ENCODE measurements at places on chromosomes 11 and 22.
A peak's percentile ranks its signal among the peaks of the same experiment; 100 is the strongest.

GRCh38 chr11:78715639-78716311 lies 141.1 kb upstream of the NARS2 start:
- DNase-seq: peak; percentile 58

GRCh38 chr11:59800390-59801025 lies 10.1 kb downstream of the MRPL16 start:
- DNase-seq: no peak

DNA sequence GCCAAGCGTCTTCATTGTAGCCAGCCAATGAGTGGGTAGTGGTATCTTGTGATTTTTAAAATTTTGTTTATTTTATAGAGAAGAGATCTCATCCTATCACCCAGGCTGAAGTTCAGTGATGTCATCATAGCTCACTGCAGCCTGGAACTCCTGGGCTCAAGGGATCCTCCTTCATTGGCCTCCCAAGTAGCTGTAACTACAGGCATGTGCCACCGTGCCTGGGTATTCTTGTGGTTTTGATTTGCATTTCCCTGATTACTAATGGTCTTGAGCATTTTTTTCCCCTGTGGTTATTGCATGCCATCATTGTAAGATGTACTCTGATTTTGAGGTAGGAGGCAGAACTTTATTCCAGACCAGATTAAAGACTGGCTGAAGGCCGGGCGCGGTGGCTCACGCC lies 2.4 kb upstream of the DENND6B start:
- no peak for DNase-seq

GRCh38 chr22:49525801-49526535 lies 301.7 kb downstream of the BRD1 start:
- no peak for DNase-seq

GRCh38 chr22:50086526-50086925 lies 1.3 kb upstream of the MLC1 start:
- DNase-seq: peak; percentile 89

GRCh38 chr11:1150769-1151365 lies 6.9 kb upstream of the MUC5AC start:
- peak; percentile 82 for DNase-seq

GRCh38 chr11:12671370-12671769 lies 2.9 kb upstream of the TEAD1 start:
- DNase-seq: no peak
